ENCODE measurements at places on chromosomes 6 and 20. TPM values are rescaled to one million over a fixed set of nuclear protein-coding genes. Genes with fewer than 3 reads are reported as not detected.
A peak's percentile ranks its signal among the peaks of the same experiment; 100 is the strongest.

Gene MROH8
- total RNA-seq: 1.9 TPM

Gene HMGCLL1
- 2.3 TPM for total RNA-seq

Gene INSM1
- not detected for total RNA-seq

Gene DLL1
- 6.1 TPM for total RNA-seq

Gene NKAPL
- 3.1 TPM for total RNA-seq

Gene IL22RA2
- total RNA-seq: not detected

Gene PAK5
- 0.54 TPM for total RNA-seq

DNA sequence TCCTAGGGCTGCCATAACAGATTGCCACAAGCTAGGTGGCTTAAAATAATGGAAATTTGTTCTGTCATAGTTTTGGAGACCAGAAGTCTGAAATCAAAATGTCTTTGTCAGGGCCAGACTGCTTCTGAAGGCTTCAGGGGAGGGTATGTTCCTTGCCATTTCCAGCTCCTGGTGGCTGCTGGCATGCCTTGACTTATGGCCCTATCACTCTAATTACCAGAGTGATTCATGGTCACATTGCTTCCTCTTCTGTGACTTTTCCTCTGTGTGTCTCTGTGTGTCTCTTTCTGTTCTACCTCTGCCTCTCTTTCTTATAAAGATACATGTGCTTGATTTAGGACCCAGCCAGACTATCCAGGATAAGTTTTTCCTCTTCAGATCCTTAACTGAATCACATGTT, 635.2 kb upstream of the IMPG1 start:
- ATAC-seq: no peak

- ATAC-seq: peak; percentile 32
Observed at GRCh38 chr6:26383624-26384417, 913 bp downstream of the BTN2A2 start.

GRCh38 chr6:33313105-33313708, 671 bp downstream of the TAPBP start:
- ATAC-seq: no peak

- ATAC-seq: no peak
Observed at GRCh38 chr6:140987364-140988155, 1145.2 kb upstream of the GJE1 start.

DNA sequence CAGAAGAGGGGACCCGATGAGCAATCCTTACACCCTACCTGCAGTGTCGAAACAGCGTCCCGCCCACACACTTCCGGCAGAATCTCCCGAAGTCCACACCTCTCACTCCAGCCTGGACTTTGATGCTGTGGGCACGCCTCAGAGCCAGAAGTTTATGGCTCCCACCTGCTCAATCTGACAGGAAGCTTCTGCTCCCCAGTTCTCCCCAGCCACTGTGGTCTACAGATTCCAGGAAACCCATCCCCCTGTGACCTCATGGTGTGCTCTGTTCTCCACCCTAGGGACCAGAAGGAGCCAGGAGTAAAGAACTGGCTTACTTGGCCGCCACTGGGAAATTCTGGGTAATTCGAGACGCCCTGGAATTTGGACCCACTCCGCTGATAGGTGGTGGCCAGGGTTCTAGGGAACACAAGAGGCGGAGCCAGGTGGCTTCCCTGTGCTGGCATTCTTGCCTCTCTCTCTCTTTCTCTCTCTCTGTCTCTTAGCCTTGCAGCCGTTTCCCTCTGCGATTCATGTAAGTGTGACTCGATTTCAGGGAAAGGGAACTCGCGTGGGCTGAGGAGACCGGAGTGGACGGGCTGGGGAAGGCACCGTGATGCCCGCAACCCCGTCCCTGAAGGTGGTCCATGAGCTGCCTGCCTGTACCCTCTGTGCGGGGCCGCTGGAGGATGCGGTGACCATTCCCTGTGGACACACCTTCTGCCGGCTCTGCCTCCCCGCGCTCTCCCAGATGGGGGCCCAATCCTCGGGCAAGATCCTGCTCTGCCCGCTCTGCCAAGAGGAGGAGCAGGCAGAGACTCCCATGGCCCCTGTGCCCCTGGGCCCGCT, at the start of gene TRIM15:
TSS of gene TRIM15 (plus strand) at position 457 of the 828 bp plus-strand sequence. CDS start at position 596, 139 bp downstream.
- ATAC-seq: no peak

- no peak for ATAC-seq
Observed at GRCh38 chr20:51529081-51529681, 13.3 kb downstream of the NFATC2 start.

DNA sequence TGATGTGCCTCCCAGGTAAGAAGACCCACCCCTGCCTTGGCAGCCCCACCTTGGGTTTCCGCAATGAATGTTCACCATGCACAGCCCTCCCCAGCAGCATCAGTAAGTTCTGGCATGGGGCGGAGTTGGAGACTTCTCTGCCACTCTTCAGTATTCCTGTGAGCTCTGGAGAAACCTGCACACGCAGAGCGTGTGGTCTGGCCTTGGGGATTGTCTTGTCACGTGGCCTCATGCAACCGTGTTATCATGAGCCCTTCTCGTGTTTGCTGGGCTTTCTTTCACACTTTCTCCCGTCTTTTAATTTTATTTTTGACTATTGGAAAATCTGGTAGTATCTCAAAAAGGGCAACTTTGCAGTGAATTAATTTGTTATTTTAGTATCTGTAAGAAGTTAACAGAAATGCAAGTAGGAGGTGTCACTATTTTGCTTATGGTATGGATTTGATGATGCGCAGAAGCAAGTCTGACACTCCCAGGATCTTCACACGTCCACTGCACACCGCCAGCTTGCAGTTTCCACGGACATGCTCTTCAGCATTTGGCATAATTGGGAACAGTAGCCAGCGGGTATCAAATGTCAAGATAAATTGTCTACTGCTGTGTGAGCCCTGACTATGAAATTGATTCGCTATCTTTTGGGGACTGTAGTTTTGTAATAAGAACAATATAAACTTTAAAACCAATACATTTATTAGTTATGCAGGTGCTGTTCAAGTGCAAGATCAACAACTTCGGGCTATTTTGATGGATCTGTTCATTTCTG, 463.5 kb downstream of the QKI start:
- ATAC-seq: no peak

DNA sequence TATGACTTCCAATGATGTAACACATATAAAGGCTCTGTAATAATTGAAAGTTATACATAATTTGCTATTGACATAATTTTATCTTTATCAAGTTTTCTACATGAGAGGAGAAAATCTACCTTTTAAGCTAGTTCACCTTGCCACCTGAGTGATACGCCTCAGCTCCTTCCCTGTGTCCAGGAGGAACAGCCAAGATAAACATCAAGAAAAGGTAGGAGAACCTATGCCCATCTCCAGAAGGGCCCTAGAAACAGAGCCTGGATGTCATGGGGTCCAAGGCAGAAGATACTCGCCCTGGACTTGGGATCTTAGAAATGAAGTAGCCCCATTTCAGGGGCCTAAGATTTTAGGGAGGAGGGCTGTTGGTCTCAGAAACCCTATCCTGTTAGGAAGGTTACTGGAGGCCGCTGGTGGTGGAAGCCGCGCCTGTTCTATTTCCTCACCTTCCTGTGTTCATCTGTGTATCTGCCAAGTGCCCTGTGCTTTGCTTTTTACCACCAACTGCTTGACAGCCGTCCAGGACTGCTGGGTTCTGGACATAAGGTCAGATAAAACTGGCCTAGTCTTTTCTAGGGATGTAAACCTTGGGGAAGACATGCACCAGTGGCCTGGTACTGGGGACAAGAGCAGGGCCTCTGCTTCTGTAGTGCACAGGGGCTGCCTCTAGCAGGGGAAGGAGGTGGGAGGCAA, 178.5 kb downstream of the ARID1B start:
- ATAC-seq: peak; percentile 37

- ATAC-seq: no peak
Observed at GRCh38 chr6:99187429-99187828, 162.0 kb downstream of the FAXC start.

DNA sequence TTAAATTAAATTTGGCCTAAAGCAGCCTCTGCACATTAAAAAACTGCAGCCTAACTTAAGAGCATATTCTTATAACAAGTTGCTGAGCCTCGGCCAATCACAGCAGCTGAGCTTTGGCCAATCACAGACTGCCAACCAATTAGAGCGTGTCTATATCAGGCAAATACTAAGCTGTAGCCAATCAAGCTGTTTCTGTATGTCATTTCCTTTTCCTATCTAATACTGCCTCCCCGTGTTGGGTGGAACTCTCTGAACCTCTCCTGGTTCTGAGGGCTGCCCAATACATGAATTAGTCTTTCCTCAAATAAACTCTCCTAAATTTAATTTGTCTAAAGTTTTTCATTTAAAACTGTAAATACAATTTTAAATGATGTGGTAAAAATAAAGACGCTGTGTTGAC, 3.9 kb upstream of the TMEM244 start:
- ATAC-seq: no peak

GRCh38 chr6:163744256-163744925, 329.9 kb downstream of the QKI start:
- no peak for ATAC-seq

DNA sequence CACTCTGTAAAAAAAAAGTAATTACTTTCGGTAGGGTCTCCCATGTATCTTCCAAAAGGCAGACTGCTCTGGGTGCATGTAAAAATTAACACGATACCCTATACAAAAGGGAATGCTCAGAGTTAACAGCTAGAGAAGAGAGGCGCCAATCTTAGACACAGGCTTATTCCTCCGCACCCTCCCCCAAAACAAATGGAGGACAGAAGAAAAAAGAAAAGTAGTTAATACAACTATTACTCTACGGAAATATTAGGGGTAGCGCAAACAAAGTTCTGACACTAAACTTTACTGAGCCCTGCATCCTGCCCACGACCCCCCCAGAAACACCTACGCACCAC, 331 bp upstream of the UFL1 start:
- peak; percentile 44 for ATAC-seq

DNA sequence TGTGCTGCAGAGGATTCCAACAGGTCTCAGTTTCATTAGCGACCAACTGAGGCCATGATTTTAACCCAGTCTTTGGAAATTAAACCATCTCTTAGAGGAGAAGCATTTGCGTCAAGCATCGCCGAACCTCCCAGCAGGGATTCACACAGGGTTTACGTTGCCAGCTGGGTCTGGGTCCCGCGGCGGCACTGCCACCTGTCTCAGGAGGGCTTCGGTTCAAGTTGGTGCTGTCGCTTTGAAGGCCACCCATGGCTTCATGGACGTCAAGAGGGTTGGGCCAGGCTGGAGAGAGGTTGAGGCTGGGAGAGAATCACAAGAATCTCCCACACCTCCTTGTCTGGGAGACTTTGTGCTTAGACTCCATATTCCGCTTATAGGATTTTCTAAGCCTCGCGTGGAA, 43.0 kb upstream of the FRMD1 start:
- no peak for ATAC-seq

- no peak for ATAC-seq
Observed at GRCh38 chr6:11309947-11310665, 77.6 kb upstream of the NEDD9 start.

DNA sequence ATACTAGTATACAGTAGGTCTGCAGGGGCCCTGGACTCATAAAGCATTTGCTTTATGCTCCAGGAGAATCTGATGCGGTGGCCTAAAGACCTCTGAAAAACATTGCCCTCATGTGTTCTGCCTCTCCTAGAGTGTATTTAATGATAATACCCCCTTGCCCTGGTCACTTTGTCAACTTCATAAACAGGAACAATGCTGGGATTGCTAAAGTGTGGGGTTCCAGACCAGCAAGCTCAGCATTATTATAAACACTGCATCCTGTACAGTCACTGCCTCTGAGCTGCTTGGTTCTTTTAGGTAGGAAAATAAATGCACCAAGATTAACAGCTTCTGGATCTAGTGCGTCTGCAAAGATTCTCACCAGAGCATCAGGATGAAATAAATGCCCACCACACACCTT, 12.2 kb downstream of the TREM1 start:
- ATAC-seq: no peak

DNA sequence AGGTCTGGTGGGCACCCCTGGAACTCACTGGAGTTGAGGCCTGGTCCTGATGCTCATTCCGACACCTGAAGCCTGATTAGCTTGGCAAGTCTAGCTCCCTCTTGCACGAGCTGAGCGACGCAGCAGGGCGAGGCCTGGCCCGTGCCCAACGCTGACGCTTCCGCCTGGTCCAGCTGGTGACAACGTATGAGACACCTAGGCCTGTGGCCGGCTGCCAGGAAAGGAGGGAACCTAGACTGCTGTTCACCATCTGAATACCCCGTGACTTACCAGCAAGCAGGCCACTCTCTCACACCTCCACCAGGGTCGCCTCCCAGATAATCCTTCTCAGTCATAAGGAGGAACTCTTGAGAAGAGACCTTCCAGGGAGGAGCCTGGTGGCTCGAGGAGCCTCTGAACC, 24.5 kb downstream of the YTHDF1 start:
- ATAC-seq: no peak

- ATAC-seq: peak; percentile 17
Observed at GRCh38 chr6:144314562-144314961, 29.4 kb downstream of the UTRN start.

GRCh38 chr6:41656002-41656691, 17.9 kb downstream of the MDFI start:
- peak; percentile 7 for ATAC-seq

DNA sequence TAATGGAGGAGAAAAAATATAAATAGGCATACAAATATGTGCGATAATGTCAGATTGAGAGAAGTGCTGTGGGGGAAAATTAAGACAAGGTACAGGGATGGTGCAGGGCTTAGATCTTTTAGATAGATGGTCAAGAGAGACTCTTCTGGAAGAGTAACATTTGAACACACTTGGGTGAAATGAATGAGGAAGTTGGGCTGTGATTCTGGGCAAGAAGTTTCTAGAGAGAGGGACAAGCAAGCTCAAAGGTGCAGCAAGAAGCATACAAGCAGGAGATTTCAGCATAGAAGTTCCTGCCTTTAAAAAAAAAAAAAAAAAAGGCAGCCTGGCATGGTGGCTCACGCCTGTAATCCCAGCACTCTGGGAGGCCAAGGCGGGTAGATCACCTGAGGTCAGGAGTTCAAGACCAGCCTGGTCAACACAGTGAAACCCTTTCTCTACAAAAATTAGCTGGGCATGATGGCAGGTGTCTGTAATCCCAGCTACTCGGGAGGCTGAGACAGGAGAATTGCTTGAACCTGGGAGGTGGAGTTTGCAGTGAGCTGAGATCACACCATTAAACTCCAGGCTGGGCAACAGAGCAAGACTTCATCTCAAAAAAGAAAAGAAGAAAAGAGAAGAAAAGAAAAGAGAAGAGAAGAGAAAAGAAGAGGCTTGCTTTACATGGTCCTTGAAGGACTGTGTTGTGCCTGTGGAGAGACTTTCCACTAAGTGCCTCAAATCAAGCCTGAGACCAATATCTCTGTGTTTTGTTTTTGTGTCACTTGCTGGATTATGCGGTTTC, 9.7 kb upstream of the CD83 start:
- no peak for ATAC-seq

GRCh38 chr6:83065511-83066192, at the start of gene UBE3D:
Gene UBE3D (minus strand): TSS chr6:83065841. CDS start chr6:83065718, 123 bp downstream.
- peak; percentile 87 for ATAC-seq
